ENCODE measurements at places on chromosomes 11 and 22.

- DNase-seq = peak; percentile 42
Measured at GRCh38 chr11:71558996-71559395, 6.4 kb upstream of the KRTAP5-10 start.

GRCh38 chr11:121652971-121653370, 200.2 kb upstream of the SORL1-AS1 start:
- peak; percentile 49 for DNase-seq

GRCh38 chr22:19290400-19291217, 910 bp downstream of the CLTCL1 start:
- no peak for DNase-seq

- no peak for DNase-seq
Measured at GRCh38 chr22:32217465-32217864, 12.6 kb upstream of the RFPL2 start.

- DNase-seq = no peak
Measured at GRCh38 chr11:30329150-30329940, 6.4 kb downstream of the ARL14EP start.

- no peak for DNase-seq
Measured at GRCh38 chr22:38864361-38865191, 7.4 kb downstream of the CBX6 start.

GRCh38 chr11:61339490-61339878, 6.5 kb downstream of the TKFC start:
- no peak for DNase-seq

- DNase-seq = no peak
Measured at GRCh38 chr11:131446590-131447275, 76.3 kb downstream of the NTM start.

DNA sequence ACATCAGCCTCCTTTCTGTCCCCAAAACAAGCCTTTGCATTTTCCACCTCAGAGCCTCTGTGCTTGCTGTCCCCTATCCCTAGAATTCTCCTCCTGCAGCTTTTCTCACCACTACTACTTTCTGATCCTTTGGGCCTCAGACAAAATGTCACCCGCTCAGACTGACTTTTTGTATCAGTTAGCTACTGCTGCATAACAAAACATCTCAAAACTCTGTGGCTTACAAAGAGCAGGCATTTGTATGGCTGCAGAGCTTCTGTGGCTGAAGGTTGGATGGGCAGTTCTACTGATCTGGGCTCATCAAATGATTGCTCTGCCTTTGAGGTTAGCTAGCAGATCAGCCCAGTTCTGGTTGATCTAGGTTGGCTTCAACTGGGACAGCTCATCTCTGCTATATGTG, 248.7 kb downstream of the MN1 start:
- DNase-seq = no peak

- no peak for DNase-seq
Measured at GRCh38 chr11:134181707-134182106, 42.1 kb downstream of the NCAPD3 start.

GRCh38 chr22:26170112-26170492, 840 bp downstream of the SEZ6L start:
- DNase-seq = no peak

GRCh38 chr11:120284272-120284671, 40.8 kb upstream of the TLCD5 start:
- DNase-seq = no peak

DNA sequence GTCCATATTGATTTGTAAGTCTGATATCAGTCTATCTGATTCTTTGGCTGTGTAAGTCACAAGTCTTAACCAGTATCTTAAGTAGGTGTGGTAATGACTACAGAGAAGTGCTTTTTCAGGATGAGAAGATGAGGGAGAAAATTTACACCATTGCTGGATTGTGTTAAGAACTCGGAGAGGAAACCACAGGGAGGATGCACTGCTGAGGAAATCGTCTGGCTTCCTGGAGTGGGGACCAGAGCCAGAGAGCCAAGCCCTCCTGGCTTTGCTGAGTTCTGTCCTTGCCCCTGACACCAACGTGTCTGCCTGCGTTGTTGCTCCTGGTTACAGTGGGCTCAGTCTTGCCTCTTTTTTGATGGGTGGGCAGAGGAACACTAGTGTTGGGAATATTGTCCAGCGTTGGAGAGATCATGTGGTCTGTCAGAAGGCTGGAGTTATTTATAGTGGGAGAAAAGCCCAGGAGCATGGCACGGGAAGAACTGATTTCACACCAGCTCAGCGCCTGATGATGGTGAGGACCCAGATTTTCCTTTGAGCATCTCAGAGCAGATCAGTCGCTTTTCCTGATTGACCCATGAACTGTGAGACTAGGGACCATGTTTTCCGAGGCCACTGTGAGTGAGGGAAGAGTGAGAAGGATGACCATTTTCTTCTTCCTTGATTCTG, 29.6 kb downstream of the MARK2 start:
- DNase-seq = no peak

GRCh38 chr11:129041611-129042018, 98.9 kb upstream of the TP53AIP1 start:
- no peak for DNase-seq

Measured in pons (tissue), 1 donor.